ENCODE measurements at places on chromosomes 2 and 18. TPM values are rescaled to one million over a fixed set of nuclear protein-coding genes. Genes with fewer than 3 reads are reported as not detected.
A peak's percentile ranks its signal among the peaks of the same experiment; 100 is the strongest.

The GDF7 gene
- 16.4 TPM for total RNA-seq

The ZC3H6 gene
- total RNA-seq, result 18.2 TPM

The NUP35 gene
- 17.0 TPM for total RNA-seq

The MEP1B gene
- not detected for total RNA-seq

The RAB17 gene
- 3.7 TPM for total RNA-seq

The DSG1 gene
- total RNA-seq, result not detected

DNA sequence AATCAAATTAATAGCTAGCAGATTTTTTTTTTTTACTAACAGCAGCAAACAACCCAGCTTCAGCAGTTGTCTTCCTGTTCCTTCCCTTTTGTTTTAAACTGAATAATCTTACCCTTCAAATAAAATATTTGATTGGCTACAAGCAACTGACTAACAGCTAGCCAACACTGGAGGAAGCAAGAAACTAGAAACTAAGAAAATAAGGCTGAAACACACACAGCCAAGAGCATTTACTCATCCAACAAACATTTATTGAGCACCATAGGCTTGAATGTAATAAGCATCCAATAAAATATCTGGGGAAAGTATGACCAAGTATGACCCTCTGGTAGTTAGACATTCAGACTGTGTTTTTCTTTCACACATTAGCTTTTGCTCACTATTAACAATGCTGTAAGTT, 189.2 kb downstream of the CD226 start:
- DNase-seq, result no peak

- peak; percentile 67 for DNase-seq
Observed at GRCh38 chr2:128373451-128374000, 54.9 kb upstream of the HS6ST1 start.

DNA sequence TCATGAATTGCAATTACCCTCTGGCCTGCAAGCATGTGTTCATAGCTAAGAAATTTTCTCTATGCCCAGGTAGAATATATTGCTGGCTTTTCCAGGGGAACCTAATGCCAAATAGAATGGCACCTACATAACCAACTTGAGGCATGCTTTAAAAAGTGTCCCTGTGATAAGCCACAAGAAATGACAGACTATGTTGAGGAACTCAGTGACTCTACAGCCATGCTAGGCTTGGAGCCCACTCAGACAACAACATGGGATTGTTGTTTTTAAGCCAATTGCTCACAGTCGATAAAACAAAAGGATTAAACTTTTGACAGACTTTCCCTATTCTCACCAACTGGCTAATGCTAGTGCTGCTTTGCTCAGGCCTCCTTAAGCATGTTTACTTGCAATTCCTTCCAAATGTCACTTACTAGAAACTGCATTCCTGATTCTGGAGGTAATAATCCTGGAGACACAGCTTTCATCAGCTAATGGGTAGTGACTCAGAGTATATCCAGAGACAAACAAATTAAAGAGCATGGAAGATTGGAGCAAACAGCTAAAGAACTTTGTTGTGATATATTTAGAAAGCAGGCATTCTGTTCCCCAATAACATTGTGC, 249.0 kb downstream of the SLC8A1 start:
- no peak for DNase-seq

GRCh38 chr18:70260683-70261082, 28.2 kb upstream of the SOCS6 start:
- DNase-seq, result no peak

- DNase-seq, result no peak
Observed at GRCh38 chr2:209817844-209818271, 46.2 kb downstream of the UNC80 start.

GRCh38 chr2:130963196-130963848, 126.6 kb downstream of the ARHGEF4 start:
- DNase-seq, result no peak

DNA sequence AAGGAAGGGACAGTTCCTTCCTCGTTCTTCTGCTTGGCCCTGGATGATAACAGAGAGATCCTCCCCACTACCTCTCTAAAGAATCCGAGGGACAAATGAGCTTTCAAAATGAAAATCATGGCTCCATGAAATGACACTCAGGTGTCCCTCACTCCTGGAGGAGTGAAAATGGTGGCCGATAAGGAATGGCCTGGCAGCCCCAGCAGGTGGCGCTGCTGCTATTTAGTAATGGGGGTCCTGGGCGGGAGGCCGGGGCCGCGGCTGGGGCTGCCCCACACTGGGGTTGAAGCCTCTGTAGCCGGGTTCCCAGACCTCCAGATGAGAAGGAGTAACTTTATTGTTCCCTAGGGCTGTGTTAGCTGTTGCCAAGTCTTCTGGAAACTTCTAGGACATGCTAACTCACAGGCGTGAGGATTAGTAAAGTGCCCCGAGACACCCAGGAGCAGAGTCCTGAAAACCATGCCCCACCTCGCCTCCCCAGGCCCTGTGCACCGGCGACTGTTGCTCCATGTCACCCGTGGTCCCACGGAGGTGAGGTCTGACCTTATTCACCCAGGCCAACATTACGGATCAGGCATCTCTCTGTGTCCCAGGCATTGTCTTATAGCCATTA, 138.0 kb downstream of the CTIF start:
- peak; percentile 94 for DNase-seq

DNA sequence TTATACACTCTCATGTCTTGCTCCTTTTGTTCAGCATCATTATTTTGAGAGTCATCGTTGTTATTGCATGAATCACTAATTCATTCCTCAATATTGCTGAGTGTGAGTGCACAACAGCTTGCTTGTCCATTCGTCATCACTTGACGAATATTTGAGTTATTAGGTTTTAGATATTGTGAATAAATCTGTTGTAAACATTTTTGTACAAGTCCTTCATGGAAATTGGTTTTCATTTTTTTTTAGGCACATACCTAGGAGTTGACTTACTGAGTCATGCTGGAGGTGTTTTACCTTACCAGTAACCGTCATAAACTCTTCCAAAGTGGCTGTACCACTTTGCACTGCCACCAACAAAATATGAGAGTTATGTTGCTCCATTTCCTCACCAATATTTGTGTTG, 84.2 kb upstream of the NCK2 start:
- no peak for DNase-seq

DNA sequence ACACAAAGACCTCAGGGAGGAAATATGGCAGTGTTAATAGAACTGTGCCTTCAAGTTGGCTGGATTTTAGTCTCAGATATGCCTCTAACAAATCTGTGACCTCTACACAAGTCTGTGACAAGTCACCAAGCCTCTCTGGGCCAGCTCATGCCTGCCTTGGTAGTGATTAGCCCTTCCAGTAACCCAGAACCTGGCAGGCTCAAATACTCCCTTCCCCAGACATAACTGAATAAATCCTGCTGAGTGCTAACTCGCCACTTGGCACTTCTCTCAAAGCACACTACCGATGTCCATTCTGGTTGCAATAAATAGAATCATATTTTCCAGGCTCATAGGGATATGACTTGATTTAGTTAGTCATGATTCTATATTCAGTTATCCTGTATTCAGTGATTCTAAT, 15.3 kb upstream of the THSD7B start:
- DNase-seq, result no peak

- no peak for DNase-seq
Observed at GRCh38 chr18:9081940-9082339, 20.6 kb upstream of the NDUFV2 start.

DNA sequence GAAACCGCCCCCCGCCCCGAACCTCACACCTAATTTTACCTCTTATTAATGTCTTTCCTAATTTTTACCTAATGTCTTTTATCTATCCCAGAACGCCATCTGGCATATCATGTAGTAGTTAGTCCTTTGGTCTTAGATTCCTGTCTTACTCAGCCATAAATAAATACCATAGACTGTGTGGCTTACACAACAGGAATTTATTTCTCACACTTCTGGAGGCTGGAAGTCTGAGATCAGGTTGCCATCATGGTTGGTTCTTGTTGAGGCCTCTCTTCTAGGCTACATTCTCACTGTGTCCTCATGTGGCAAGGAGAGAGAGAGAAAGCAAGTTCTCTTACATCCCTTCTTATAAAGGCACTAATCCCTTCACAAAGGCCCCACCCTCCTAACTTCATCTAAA, 46.8 kb downstream of the RHBDD1 start:
- no peak for DNase-seq

- no peak for DNase-seq
Observed at GRCh38 chr2:200741468-200742202, 70.1 kb upstream of the BZW1 start.
